ENCODE measurements at places on chromosomes 6 and 20. TPM values are rescaled to one million over a fixed set of nuclear protein-coding genes. Genes with fewer than 3 reads are reported as not detected.

DNA sequence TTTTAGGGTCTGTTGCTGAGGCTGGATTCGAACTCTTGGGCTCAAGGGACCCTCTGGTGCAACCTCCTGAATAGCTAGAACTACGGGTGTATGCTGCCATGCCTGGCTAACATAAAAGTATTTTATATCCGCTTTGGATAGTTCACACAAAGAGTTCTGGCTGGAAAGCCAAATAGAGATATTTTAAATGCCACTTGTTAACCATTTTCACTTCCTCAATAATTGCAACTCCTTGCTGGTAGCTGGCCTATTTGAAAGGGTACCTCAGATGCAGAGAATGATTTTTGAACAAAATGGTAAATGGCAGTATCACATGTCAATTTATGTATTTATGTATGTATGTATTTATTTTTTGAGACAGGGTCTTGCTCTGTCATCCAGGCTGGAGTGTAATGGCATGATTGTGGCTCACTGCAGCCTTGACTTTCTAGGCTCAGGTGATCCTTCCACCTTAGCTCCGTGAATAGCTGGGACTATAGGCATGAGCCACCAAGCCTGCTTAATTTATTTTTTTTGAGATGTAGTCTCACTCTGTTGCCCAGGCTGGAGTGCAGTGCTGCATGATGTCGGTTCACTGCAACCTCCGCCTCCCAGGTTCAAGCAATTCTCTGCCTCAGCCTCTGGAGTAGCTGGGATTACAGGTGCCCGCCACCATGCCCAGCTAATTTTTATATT, 12.9 kb upstream of the JARID2 start:
- DNase-seq = no peak

DNA sequence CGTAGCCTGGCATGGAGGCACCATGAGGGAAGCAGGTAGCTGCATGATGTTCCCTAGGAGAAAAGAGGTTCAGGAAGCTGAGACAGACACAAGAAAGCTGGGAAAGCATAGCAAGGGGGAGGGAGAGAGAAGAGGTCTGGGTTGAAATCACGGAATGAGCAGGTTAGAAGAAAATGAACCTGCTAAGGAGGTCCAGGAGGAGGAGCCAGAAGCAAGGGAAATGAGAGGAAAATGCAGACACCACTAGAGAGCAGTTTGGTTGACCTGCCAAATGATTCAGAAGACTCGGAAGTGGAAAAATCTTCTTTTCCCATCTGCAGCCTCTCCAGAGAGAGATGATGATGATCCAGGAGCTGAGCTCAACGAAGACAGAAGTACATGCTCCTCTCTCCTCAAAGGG, 70.9 kb downstream of the VIP start:
- DNase-seq = no peak

The E2F1 gene
- polyA plus RNA-seq = 11.1 TPM

GRCh38 chr6:64520050-64520449, 884.4 kb downstream of the PHF3 start:
- DNase-seq = no peak

The NRSN1 gene
- 0.17 TPM for polyA plus RNA-seq

- peak; percentile 39 for DNase-seq
Observed at GRCh38 chr6:54191461-54191860, 80.2 kb downstream of the MLIP start.

The LY6G6C gene
- polyA plus RNA-seq = 0.57 TPM

- no peak for DNase-seq
Observed at GRCh38 chr6:128950864-128951263, 67.9 kb downstream of the LAMA2 start.

DNA sequence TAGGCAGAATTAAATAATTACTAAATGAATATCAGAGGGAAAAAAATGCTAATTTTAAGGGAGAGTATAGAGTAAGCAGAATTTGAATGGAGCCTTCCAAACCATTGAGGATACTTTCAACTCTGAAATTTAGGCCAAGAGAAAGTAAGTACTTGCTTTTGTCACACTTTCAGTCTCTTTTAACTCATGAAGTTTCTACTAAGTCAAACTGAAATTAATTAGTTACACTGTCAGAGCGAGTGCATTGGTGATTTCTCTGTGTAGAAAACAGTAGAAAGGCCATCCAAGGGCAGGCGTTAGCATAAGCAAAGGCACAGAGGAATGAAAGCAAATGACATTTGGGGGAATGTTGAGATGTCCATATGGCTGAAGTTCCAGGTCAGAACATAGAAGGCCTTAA, 92.9 kb downstream of the PLEKHG1 start:
- no peak for DNase-seq

- DNase-seq = no peak
Observed at GRCh38 chr6:170272341-170273065, 18.4 kb downstream of the DLL1 start.

DNA sequence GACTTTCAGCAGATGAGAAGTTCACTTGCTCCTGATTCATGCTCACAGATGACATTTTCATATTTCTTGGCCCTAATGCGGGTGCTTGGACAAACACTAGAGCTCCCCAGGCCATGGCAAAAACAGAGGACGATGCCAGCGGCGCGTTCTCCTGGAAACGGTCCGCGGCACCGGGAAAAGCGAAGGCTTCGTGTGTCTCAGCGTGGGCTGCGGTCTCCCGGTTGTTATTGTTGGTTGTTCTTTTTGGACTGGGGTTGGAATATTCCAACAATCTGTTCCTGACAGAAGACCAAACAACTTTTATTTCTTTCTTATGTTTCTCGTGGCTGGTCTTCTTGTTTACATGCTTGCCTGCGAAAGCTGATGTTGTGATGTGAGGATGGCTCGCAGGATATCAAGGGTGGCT, 46.8 kb upstream of the NEDD9 start:
- DNase-seq = no peak

The WFDC2 gene
- polyA plus RNA-seq = 2.0 TPM

DNA sequence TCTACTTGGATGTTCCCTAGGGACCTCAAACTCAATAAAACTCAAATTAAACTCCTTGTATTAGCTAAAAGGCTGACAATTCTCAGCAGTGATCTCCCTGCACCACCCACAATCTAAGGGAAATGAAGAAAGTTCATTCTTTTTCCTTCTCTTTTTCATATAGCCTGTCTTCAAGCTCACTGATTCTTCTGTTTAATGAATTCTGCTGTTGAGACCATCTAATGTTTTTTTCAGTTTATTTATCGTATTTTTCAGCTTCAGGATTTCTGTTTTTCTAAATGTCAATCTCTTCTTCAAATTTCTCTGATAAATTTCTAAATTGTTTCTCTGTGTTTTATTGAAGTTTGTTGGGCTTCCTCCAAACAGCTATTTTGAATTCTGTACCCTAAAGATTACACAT, 19.8 kb downstream of the CRISP2 start:
- DNase-seq = no peak

DNA sequence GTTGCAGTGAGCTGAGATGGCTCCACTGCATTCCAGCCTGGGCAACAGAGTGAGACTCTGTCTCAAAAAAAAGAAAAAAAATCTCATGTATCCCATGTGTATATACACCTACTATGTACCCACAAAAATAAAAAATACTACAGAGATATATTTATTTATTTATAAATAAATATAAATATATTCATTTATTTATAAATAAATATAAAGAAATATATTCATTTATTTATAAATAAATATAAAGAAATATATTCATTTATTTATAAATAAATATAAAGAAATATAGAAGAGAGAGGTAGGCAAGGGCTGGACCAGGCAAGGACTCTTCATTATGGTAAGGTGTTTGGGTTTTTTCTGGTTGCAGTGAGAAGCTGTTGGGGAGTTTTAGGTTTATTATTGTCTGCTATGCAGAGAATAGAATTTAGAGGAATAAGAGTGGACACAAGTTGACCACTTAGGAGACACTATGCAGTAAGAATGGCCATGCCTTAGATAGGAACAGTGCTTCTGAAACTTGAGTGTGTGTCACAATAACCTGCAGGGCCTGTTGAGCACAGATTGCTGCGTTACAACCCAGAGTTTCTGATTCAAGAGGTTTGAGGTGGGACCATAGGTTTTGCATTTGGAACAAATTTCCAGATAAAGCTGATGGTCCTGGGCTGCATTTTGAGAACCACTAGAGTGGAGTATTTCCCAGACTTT, 254.2 kb downstream of the EYA4 start:
- DNase-seq = no peak

GRCh38 chr20:32357375-32357868, 709 bp upstream of the ASXL1 start:
- no peak for DNase-seq

The CAPN11 gene
- 0.46 TPM for polyA plus RNA-seq

- DNase-seq = no peak
Observed at GRCh38 chr6:39292637-39293036, 21.6 kb downstream of the KCNK17 start.

- DNase-seq = no peak
Observed at GRCh38 chr6:42266538-42266937, 48.9 kb upstream of the MRPS10 start.

- DNase-seq = no peak
Observed at GRCh38 chr6:111551521-111552231, 54.0 kb downstream of the TRAF3IP2 start.

- DNase-seq = no peak
Observed at GRCh38 chr6:111792914-111793700, 80.1 kb downstream of the FYN start.

DNA sequence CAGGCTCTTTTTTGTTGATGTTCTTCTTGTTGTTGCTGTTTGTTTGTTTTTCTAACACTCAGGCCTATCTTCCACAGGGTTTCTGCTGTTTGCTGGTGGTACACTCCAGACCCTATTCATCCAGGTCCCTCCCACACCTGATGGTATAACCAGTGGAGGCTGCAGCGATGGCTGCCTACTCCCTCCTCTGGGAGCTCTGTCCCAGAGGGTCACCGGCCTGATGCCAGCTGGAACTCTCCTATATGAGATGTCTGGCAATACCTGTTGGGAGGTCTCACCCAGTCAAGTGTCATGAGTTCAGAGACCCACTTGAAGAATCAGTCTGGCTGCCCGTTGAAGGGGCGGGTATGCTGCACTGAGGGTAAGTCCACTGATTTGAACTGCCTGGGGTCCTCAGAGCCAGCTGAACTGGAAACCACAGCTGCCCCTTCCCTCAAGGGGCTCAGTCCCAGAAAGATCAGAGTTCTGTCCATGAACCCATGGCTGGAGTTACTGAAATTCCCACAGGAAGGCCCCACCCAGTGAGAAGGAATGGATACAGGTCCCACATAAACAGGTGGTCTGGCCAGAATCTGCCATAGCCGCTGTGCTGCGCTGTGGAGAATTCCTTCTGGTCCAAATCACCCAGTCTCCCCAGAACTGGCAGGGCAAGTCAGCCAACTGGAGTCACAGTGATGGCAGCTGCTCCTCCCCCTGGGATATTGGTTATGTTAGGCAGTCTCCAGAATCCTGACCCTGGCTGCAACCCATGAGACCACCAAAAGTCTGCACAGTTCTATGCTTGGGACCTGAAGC, 664.4 kb downstream of the FRK start:
- DNase-seq = no peak

GRCh38 chr6:143248359-143248758, 187.7 kb downstream of the AIG1 start:
- DNase-seq = no peak

The ZNF341 gene
- 2.1 TPM for polyA plus RNA-seq

- DNase-seq = no peak
Observed at GRCh38 chr20:63135411-63135810, 80.5 kb downstream of the YTHDF1 start.

DNA sequence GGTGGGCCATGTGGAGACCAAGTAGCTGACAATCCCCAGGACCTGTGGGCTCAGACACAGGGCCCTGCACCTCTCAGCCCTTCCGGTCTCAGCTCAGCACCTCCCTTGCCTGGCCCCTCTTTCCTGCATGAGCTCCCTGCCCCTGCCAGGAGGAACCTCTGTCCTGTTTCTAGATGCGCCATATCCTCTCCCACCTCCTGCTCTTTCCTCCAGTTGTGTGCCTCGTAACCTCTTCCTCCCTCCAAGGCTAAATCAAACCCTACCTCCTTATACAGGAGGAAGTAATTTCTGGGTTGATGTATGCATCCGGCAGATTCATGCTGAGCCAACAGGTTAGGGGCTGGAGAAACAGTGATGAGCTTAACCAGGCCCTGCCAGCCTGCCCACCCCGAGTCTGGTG, 30.9 kb downstream of the ITPR3 start:
- DNase-seq = no peak

The PLAGL2 gene
- polyA plus RNA-seq = 13.4 TPM

DNA sequence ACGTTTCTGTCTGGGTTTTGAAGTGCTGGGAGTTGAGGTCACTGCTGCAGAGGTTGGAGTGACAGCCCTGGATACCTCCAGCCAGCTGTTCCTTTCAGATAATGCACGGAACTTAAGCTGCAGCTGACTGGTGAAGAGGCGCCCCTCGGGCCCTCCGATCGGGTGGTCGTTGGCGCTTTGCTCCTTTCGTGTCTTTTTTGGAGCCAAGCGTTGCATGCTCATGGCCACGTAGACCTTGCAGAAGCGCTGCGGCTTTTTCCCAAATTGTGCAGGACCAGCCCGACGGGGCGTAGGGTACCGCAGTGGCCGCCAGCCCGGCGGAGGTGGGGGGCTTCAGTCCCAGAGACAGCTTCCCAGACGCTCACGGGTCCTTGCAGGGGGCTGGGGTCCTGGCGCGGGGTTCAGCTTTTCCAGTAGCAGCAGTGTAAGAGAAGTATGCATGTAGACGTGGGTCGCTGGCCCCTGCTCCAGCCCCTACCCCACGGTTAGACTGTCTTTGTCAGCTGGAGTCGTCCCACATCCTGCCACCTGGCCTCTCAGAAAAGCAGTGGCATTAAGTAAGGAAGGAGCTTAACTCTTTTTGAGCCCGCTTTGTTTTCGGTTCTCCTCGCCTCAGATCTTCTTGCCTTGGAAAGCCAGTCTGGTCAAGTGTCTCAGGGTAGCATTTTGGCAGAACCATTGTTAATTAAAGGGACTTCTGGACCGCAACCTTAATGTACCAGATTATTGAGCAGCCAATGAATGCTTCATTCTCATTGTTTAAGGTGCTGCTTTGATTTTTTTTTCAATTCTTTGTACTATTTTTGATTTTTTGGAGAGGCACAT, 838 bp downstream of the TNFAIP3 start:
- DNase-seq = peak; percentile 51

The MAS1L gene
- polyA plus RNA-seq = not detected

DNA sequence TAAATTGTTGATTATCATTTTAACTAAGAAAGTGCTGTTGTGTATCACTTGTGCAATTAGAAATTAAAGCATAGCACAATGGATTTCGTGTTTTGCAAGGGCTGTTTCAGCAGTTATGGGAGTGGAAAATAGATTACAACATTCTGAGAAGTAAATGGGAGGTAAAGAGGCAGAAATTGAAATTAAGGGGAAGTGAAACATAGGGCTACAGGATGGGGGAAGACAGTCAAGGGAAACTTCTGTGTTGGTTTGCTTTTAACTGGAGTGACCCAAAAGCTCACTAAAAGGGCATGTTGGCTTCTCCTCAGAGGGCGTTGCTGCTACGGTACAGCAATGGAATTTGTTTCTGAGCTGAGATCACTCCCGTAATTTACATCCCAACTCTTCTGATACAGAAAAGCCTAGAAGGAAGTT, 147.5 kb downstream of the BCAS1 start:
- no peak for DNase-seq

DNA sequence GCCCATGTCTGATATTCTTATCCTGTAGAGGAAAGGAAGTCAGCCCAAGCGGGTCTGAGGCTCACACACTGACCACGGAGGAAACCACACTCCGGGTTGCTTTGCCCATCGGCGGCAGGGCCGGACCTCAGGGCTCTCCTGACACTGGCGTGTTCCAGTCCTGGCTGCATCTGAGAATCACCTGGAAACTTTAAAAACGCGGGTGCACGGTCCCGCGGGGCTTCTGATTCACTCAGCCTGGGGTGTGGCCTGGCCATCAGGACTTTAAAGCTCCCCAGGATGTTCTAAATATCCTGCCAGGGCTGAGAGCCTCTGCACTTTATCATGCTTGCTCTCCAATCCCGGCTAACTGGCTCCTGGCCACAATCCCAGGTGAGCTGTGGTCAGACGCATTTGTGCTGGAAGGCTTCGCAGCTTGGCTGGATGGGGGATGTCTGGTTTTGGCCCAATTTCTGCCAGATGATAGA, 47.7 kb upstream of the DACT2 start:
- peak; percentile 67 for DNase-seq

The DPPA5 gene
- polyA plus RNA-seq = not detected

All from muscle of arm (tissue), 14 donors.